ENCODE measurements at places on chromosomes 16 and 17.

- DNase-seq = no peak
Observed at GRCh38 chr17:75590314-75590761, 2.7 kb downstream of the MYO15B start.

DNA sequence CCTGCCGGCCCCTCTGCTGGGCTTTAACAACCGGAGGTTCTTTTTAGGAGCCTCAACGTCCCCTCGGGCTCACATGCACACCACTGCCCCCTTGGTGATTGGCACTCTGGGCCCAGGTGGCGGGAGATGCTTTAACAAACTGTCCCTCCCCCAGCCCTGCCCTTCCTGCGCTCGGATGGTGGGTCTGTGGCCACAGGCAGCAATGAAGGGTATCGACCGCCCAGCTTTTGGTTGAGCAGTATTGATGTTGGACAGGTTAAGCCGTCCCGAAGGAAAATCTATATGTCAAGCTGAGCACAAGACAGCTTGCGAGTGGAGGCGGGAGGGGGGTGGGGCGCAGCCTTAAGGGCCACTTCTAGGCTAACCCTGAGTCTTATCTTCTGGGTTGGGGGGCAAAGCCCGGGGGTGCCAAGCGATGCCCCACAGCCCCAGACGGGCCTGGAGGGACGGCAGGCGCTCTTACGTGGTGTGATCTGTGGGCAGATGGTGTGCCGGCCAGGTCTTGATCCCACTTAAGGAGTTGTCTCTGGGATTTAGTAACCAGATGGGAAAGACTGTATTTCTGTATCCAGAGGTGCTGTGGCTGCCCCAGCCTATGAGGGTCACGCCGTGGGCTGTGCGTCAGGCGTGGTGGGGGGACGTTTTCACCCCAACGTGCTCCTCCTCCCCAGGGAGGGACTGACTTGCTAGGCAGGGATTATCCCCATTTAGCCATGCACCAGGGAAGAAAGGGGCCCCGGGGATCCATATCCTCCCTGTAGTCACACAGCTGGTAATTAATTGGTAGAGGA, 6.2 kb downstream of the GSE1 start:
- DNase-seq = no peak

DNA sequence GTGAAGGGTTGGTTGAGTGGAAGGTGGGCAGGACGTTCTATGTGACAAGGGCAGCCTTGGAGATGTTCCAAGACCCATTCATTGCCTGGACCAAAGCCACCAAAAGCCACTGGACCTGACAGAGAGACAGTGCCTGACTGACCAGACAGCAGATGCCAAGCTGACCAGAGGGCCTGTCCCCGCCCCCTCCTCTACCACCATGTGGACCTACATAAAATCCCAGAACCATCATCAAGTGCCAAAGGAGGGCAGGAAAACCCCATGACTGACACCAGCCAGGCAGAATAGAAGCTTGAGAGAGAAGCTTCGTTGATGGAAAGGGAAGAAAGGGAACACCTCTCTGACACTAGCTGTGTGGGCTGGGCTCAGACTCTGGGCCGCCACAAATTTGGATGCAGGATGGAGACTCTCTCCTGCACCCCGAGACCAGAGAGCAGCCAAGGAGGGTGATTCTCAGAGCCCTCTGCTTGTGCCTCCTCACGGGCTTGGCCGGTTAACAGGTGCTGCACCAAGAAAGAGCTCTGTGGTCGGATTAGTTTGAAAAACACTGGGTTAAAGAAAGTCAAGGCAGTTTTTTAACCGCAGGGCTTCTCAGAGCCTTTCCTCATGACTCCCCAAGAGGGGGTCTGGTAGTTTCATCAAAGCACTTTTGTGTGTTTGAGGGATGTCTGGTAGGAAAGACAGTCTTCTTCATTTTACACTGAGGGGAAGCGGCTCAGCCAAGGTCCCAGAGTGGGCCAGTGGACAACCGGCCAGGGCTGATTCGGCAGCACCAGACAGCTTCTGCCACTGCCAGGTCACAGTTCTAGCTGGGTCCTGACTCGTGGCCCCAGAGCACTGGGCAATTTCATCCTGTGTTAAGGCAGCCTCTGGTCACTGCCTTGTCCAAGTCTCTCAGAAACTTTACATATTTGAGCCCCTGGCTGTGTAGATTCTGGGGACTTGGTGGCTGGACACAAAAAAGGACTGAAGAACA, 1.7 kb downstream of the TNFRSF13B start:
- no peak for DNase-seq

GRCh38 chr16:9929836-9930235, 252.4 kb downstream of the GRIN2A start:
- DNase-seq = no peak

GRCh38 chr16:79042886-79043285, 557.7 kb downstream of the MAF start:
- no peak for DNase-seq

DNA sequence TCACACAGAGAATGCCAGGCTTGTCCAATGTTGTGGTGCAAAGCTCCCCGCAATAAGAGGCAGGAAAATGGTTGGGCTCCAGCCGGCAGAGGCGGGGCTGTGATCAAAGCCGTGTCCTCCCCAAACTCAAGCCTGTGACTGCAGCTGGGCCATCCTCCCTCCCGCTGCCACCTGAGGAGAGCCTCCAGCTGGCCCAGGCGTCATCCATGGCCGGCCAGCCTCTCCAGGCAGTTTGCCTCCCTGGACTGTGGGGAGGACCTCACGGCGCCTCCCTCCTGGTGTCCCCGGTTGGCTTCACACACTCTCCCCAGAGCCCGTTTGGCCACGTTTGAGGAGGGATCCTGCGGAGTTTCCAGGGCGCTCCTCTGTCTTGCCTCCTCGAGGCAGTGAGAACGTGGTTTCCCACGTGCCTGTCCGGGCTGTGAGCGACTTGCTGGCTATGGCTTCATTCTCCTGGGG, 134.1 kb downstream of the IRF8 start:
- no peak for DNase-seq

DNA sequence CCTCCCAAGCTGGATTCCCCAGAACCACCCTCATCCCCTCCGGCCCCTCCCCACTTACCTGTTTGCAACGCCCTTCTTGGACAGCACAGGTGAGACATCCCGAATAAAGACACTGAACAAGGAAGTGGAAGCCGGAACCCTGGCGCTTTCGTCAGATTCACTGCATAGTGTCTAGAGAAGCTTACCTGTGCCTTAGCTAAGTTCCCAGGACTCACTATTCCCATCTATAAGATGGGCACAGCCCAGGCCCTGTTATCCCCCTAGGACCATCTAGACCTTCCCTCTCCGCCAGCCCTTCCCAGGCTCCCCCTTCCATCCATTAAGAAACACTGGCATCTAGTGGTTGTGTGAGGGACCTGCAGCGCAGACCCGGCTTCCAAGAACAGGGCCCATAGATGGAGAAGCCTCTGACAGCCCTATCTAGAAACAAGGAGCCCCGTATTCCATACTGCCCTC, 26.9 kb upstream of the RPL38 start:
- DNase-seq = peak; percentile 74

DNA sequence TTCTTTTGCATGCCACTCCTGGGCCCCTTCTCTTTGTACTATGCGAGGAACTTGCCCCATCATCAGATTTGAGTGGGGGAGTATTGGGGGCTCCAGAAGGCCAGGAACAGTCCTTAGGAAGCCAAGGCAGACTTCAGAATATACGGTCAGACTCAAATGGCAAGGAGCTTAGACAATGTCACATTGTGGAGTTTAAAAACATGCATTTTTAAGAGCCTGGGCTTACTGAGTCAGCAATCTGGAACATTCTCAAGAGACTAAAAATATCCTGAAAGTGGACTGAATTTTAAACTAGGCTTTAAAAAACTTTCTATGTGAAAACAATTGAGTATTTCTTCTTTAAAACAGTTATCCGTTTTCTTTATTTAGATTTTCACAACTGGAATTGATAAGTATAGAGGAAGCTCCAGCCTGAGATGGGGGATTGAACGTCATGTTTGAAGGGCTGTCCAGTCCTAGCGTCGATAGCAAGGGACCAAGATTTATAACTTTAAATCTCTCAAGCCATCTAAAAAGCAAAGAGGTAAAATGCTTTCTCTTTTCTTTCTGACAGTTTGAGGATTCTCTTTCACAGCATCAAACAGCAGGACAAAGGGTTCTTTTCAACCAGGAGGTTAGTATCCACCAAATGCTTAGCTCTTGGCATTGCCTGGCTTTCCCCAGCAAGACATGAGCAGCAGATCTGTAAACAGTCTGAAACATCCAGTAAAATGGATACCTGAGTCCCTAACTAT, 45.8 kb upstream of the CDRT4 start:
- DNase-seq = no peak

- DNase-seq = no peak
Observed at GRCh38 chr16:13811834-13812233, 108.1 kb upstream of the ERCC4 start.

- DNase-seq = no peak
Observed at GRCh38 chr16:89242795-89243200, 25.3 kb downstream of the ZNF778 start.

DNA sequence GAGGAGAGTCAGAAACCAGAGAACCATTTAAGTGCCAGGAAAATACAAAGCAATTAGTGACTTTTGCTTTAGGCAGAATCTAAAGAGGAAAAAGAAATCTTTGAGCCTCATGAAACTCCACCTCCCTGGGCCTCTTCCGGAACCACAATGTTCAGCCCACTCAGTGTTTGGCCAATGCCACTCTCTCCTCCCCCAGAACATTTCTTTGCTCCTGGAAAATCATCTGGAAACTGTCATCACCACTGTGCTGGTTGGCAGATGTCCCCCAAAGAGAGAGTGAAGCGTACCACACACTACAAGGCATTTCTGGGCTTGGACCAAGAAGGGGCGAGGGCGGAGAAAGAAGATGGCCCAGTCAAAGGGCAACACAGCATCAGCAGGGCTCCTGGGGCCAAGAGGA, 7.1 kb upstream of the SOX9 start:
- DNase-seq = no peak

- DNase-seq = no peak
Observed at GRCh38 chr17:58338454-58338840, 9.9 kb upstream of the TSPOAP1 start.

DNA sequence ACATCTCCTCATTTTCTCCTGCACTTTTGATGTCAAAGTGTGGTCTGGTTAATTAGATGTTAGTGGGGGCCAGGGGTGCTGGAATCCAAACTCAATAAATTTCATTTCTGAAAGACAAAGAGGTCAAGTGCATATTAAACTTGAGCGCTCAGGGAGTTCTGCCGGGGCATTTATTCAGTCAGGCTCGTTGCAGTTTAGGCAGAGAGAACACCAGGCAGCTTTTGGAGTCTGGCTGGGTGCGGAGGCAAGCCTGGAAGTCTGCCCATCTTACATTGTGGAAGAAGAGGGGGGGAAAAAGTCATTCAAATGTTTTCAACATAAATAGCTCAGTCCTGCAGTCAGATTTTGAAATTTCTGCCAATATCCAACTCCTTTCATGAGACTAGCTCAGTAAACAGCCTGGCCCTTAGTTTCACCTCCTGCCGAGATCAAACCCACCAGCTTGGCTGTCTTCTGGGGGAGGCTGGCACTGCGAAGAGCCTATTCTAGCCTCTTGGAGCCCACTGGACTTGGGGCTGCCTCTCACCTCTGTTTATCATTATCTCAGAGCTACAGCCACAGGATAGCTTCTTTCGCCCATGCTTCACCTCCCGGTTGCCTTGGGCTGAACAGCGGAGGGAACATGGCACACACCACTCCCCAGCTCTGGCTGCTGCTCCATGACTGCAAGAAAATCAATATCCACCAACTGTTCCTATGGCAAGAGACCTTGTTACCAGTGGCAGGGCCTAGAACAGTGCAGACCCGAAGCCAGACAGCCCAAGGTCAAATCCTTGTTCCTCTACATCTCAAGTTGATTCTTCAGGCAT, 177.4 kb upstream of the CDH5 start:
- DNase-seq = no peak

GRCh38 chr17:3989041-3989886, 25.0 kb upstream of the ATP2A3 start:
- DNase-seq = no peak

- peak; percentile 83 for DNase-seq
Observed at GRCh38 chr17:19447085-19447583, 36.1 kb downstream of the RNF112 start.

GRCh38 chr17:15944759-15945526, at the start of gene ADORA2B:
TSS of gene ADORA2B (plus strand) at chr17:15945130. CDS start at chr17:15945249, 119 bp downstream.
- peak; percentile 81 for DNase-seq

DNA sequence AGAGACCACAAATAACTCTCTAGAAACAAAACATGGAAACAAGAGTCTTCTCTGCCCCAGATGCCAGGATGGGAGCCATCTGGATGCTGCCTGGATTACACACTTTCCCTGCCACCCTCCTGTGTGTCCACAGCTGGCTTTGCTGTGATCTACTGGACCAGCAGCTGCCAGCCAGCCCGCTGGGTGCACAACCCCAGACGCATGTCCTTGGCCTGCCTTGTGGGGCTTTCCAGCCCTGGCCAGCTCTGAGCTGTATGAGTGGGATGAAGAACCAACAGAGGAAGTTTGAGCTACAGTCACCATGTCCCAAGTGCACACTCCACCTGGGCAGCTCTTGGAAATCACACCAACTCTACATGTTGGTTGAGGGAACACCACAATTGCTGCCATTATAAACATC, 57.0 kb upstream of the TNRC6C start:
- no peak for DNase-seq

GRCh38 chr17:35568561-35568960, 7.9 kb upstream of the SLFN14 start:
- DNase-seq = peak; percentile 22

DNA sequence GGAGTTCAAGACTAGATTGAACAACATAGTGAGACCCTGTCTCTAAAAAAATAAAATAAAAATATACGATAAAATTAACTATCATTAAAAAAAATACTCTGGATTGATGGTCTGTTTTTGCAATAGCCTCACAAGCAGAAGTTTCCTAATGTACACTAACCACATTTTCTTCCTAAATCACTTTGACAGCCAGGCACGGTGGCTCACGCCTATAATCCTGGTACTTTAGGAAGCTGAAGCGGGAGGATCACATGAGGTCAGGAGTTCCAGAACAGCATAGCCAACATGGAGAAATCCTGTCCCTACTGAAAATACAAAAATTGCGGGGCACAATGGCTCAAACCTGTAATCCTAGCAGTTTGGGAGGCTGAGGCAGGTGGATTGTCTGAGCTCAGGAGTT, 64.7 kb downstream of the HELZ start:
- no peak for DNase-seq

DNA sequence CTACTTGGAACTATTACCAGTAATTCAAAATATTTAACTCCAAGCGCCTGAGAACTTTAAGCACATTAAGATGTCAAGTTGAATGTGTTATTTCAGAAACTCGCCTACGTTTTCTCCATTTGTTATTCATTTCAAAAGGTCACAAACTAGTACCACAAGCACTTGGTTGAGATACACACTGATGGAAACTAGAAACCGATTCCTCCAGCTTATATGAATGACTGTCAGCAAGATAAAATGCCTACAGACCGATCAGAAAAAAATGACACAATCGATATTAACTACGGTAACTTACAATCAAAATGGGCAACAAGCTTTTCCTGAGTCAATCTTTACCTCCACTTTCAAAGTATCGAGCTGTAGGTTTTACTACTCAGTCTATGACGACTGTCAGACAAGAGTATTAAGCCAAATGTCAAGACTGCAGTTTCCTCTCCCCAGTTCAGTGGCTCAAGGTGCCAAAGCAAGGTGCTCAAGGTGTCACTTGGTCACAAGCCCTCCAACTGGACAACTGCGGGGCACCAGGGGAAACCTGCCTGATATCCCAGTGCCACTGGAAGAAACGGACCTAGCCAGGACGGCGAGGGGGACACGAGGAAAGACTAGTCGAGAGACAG, 678 bp downstream of the SRP68 start:
- peak; percentile 71 for DNase-seq

GRCh38 chr17:66673668-66674276, 161.1 kb upstream of the CACNG5 start:
- DNase-seq = no peak

GRCh38 chr17:7932949-7933348, 943 bp downstream of the CNTROB start:
- peak; percentile 65 for DNase-seq

Measured in GM13976 (cell line).